H9 (cell line): ENCODE measurements at places on chromosomes 7 and 10. TPM values are rescaled to one million over a fixed set of nuclear protein-coding genes. Genes with fewer than 3 reads are reported as not detected.
A peak's percentile ranks its signal among the peaks of the same experiment; 100 is the strongest.

DNA sequence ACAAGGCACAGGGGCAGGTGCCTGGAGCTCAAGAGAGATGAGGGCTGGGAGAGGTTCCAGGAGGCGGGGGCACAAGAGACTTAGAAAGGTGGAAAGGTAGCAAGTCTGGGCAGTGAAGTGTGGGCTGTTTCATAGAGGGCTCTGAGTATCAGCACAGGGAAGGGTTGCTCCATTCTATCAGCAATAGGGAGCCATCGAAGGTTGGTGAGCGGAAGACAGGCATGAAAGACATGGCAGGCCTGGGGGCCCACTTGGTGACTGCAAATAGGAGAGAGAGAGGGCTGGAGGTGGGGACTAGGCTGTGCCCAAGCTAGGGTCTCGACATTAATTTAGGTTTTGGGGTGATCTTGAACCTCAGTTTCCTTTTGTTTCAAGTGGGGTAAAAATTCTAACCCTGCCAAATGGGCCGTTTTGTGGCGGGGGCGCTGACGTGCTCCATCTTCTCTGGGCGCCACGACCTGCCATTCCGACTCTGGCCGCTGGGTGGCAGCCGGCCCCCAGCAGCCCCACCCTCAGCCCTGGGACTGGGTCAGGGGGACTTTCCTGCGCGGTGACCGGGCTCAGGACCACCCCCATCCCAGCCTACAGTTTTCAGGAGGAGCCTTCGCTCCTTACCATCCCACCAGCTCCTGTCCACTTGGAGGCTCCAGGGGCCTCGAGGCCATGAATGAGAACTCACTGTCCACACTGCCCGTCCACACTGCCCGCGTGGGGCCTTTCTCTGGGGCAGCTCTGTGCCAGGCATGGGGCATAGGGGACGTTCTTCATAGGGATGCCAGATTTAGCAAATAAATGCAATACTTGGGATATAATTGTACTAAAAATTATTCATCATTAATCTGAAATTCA lies 37.2 kb upstream of the PCBD1 start:
- DNase-seq, result peak; percentile 75

DNA sequence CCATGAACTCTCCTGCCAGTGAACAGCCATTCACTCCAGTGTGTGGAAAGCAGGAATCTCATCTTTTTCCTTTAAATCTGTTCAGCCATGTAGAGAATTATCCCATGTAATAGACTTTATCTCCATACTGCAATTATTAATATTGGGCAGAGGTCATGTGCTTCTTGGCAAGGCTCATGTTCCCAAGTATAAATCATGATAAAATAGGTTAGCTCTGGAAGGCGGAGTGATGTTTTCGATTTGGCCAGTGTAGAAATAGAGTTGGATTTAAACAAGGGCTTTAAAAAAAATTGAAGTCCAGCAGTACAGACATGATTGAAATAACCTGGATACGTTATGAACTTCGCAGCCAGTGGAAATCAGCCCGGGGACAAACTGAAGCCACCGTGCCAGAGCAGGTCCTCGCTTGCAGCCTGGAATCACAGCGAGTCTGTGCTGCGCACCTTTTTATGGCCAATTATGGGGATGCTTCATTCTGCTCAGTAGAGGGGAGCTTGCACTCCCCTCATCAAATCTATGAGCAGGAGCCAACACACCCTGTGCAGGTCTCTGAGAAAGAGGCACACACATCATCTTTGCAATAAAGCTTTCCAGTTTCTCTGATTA lies 654.0 kb upstream of the MKI67 start:
- DNase-seq, result no peak

- DNase-seq, result no peak
Measured at GRCh38 chr7:45988405-45989057, 67.5 kb upstream of the IGFBP3 start.

DNA sequence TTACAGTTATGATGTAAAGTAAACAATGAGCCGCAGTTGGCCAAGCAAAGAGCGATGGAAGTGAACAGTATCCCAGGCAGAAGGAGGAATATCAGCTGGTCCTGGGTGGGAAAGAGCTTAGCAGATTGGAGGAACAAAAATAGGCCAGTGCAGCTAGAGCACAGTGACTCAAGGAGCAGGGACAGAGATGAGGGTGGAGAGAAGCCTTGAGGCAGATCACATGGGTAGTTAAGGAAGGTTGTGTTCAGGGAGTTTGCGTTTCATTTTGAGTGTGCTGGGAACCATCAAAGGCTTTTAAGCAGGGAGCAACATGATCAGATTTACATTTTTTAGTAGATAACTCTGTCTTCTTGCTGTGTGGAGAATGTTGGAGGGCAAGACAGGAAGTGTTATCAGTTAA lies 113.6 kb downstream of the OAT start:
- DNase-seq, result no peak

GRCh38 chr7:2381881-2382509 lies 21.4 kb upstream of the CHST12 start:
- no peak for DNase-seq

GRCh38 chr7:50396856-50397255 lies 53.3 kb downstream of the FIGNL1 start:
- no peak for DNase-seq

- no peak for DNase-seq
Measured at GRCh38 chr7:140604760-140605159, 35.9 kb downstream of the DENND2A start.

DNA sequence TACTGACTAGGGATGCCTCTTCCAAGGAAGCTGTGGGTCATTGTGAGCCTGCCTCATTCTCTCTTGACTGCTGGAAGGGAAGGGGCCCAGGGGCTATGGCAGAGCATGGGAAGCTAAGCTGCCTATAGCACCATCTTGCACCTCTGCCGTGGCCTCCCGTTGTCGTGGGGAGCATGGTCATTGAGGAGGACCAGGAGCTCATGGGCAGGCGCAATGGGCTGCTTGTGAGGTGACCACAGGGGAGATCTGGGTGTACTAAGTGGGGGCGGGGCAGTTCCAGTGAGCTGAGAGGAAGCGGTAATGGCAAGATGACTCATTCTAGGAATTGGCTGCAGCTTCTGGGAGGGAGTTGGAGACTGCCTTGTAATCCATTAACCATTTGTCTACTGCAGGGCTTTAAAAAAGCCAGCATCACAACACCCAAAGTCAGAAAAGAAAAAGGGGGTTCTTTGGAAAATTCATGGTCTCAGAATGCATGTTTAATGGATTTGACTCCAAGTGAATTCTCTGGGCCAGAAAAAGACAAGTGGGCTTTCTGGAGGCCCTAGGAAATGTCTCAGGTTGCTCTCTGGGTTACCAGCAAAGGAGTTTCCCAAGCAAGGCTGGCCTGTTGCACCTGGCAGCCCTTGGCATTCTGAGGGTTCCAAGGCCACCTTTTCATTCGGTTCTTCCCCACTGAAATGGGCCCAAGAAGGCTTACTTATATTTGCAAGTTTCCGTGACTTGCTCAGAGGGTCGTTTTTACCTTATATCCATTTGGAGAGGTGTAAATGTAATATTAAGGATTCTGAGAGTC lies 3.6 kb downstream of the DUSP5 start:
- DNase-seq, result peak; percentile 87

DNA sequence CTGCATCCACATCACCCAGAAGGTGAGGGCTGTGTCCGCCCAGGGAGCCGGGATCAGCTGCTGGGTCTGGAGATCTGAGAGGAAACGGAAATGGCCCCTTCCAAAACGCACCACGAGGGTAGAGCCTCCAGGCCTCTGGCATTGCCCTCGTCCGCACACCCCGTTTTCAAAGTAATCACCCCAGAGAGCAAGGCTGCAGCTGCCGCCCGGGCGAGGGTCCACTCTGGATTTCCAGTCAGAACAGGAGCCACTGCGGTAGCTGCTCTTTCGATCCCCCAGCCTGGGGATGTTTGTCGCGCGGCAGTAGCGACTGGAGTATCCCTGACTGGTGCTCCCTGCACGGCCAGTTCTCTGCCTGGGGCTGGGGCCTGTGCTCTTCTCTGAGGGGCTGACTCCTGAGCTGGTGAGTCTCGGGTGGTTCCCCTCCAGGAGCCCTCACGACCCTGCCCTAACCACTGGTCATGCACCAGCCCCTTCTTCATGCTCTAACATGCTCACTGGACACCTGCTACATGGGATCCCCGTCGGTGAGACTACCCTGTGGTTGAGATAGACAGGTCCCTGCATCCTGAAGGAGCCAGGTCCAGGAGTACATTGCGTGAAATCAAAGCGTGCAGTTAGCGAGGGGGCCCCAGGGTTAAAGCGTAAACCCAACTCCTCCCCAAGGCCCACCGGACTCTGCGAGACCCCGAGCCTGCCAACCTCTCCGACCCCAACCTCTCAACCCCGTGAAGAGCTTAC lies 99.2 kb downstream of the FOXL3 start:
- no peak for DNase-seq

DNA sequence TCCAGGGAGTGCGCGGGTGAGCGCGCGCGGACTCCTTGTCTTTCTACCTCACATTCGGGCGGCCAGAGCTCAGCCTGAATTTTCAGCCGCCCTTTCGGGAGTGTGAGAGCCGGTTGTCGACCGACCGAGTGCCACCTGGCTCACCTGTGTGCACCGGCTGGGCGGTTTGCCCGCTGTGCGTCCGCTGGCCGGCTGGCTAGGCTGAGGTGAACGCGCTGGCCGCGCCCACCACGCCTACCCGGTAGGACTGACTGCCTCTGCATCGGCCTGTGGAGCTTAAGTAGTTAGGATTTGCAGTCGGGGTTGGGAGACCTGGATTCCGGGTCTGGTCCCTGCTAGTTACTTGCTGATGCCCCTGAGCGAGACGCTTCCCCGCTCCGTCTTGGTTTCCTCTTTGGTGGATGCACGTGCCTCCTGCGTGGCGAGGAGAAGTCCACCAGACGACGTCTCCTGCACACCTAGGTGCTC lies 553 bp downstream of the TSPAN15 start:
- DNase-seq, result peak; percentile 78

GRCh38 chr10:26486990-26487850 lies 49.1 kb downstream of the APBB1IP start:
- no peak for DNase-seq

DNA sequence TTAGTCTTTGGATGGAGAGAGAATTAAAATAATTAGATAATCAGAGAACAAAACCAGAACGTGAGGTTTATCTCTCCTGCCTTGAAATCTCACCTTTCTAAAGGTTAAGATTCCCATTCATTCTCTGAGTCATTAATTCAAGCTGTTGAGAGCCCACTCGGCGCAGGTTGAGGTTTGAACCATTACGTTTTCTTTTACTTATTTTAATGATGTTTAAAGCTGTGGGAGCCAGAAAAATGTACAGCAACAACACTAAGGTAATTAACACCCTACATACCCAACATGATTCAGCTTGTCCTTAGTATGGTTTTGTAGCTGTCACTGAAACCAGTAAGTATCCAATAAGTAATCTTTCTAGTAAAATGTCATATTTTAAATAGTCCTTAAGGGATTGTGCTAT lies 153.0 kb upstream of the ANK3 start:
- DNase-seq, result no peak

- DNase-seq, result no peak
Measured at GRCh38 chr7:101465131-101465530, 102.5 kb downstream of the COL26A1 start.

- no peak for DNase-seq
Measured at GRCh38 chr7:55140221-55140940, 121.6 kb downstream of the EGFR start.

DNA sequence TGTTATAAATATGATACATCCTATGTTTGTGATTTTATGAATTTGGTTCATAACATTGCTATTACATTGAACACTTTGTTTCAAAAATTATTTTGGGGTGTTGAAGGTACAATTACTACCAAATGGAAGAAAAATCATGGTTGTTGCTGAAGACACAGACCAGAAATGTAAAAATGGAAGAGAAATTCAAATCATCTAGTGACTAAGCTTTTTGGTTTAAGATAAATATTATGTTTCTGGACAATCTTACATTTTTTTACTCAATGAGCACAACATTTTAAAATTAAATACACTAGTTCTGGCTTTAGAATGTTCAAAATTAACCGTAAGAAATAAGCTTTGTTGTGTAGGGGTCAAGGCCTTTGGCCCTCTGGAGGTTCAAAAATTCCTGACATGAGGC lies 82.7 kb downstream of the GNAT3 start:
- DNase-seq, result no peak

DNA sequence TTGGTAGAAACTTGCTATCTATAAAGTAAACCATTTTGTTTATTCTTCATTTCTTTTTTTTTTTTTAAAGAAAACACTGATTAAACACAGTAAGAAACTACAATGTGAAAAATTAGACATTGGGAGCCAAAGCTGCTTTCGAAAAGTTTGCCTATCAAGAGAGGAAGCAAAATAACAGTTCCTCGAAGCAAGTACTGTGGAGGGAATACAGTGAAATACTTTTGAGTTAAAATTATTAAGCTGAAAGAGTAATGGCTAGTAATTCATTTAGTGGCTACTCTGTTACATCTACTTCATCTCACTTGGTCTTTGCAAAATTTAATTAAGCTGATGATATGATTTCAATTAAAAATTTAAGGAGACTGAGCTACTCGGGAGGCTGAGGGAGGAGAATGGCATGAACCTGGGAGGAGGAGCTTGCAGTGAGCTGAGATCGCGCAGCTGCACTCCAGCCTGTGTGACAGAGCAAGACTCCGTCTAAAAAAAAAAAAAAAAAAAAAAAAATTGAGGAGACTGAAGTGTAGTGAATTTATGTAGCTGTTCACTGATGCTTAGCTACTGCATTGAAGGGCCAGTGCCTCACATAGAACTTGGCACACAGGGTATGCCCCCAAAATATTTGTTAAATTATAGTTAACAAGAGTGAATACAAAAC lies 982.1 kb upstream of the MBL2 start:
- DNase-seq, result no peak

- no peak for DNase-seq
Measured at GRCh38 chr10:65419629-65420028, 1506.2 kb upstream of the LRRTM3 start.

GRCh38 chr7:28609608-28610007 lies 197.3 kb downstream of the CREB5 start:
- no peak for DNase-seq

DNA sequence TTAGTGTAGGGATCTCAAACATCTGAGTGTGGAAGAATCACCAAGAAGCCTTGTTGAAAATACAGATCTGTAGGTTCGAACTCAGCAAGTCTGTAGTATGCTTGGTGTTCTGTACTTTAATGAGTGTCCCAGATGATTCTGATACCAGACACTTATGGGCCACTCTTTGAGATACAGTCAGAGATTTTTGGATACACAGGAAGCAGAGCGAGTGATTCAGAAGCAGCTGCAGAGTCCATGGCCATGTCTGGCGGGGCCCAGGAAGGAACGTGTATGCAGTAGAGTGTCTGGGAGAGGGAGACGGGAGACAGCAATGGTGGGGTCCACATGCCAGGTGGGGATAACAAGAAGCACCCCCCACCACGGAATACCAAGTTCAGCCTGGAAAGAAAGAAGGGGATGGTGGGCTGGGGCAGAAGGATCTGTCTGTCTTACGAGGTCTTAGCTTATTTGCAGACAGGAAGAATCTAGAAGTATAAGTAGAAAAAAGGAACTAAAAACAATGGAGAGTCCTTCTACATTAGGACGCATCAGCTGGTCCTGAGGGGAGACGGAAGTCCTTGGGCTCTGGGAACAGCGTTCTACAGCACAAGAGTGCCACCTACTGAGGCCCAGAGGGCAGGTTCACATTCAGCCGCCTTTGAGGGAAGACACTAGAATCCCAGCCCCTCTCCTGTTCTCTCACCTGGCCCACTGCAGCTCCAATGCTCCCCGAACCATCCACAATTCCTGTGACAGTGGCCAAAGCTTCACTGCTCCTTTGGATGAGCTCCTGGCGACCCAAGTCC lies 55.4 kb downstream of the SLC37A3 start:
- peak; percentile 73 for DNase-seq

CNTNAP2 gene
- total RNA-seq, result 64.5 and 64.8 TPM in 2 replicates

NKX2-3 gene
- total RNA-seq, result not detected in 2 replicates

MSS51 gene
- 1.4 and 1.9 TPM in 2 replicates for total RNA-seq

COL28A1 gene
- 0.66 and 0.92 TPM in 2 replicates for total RNA-seq

CD36 gene
- total RNA-seq, result 0.28 TPM in 1 of 2 replicates, not detected in the other

C7orf33 gene
- total RNA-seq, result not detected in 2 replicates

PAX4 gene
- not detected in 2 replicates for total RNA-seq
